Gastrocnemius medialis (tissue), 4 donors: ENCODE measurements at places on chromosomes 1 and 21. TPM values are rescaled to one million over a fixed set of nuclear protein-coding genes. Genes with fewer than 3 reads are reported as not detected.
A peak's percentile ranks its signal among the peaks of the same experiment; 100 is the strongest.

GRCh38 chr21:29403922-29404538 is 105.3 kb downstream of the BACH1 start:
- no peaks in the 10 kb centered on the region for H3K4me1 ChIP-seq
- DNase-seq: peak; percentile 21
- H3K4me3 ChIP-seq: no peak overlapping the region

The SERPINC1 gene
- total RNA-seq: 1.7 TPM

DNA sequence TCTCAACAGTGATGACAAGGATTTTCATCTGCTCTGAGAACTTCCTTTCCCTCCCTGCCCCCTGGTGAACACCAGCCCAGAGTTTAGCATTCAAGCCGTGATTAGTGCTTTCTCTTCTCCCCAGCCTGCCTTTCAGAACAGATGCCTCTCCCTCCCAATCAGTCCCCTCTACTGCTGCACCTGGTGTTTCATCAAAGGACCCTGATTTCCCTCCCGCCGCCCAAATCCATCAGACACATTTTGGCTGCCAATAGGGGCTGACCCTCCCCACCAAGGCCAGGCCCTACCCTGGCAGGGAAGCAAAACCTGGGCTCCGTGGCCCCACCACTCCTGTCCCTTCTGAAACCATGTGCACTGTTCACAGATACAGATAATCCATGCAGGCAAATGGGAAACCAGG is 34.0 kb upstream of the KLHDC7A start:
- DNase-seq: no peak
- H3K27me3 ChIP-seq: peaks cover 16% of the 10 kb centered on the region
- H3K4me3 ChIP-seq: no peak overlapping the region
- no peak overlapping the region for H3K27ac ChIP-seq
- H3K36me3 ChIP-seq: no peaks in the 10 kb centered on the region

The FCRL1 gene
- total RNA-seq: not detected

DNA sequence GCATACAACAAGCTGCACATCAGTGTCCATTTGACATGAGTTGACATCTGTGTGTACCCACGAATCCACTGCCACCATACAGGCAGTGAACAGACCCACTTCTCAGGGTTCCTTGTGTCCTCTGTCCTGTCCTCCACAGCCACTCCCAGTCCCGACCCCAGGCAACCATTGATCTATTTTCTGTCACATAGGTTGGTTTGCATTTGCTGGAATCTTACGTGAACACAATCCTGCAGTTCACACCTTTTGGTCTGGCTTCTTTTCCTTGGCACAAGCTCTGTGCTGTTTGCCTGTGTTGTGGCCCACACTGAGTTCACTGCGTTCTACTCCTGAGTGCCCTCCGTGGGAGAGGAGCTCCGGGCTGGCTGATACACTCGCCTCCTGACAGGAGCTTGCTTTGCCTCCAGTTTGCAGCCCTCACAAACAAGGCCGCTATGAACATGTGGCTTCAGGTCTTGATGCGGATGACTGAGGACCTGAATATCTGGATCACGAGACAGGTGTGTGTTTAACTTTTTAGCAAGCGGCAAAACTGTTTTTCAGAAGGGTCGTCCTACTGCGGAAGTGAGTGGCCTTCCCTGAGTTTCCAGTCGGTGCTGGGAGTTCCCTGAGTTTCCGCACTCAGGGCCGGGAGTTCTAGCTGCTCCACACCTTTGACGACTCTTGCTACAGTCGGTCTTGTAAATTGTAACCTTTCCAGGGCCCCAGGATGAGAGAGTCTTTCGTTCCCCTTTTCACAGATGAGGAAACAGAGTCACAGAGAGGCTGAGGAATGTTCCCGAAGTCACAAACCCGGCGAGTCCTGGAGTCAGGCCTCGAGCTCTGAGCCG is 13.0 kb upstream of the COL18A1 start:
- no peaks in the 10 kb centered on the region for H3K36me3 ChIP-seq
- H3K4me1 ChIP-seq: peaks cover 8% of the 10 kb centered on the region
- no peak overlapping the region for H3K4me3 ChIP-seq
- peaks cover 2% of the 10 kb centered on the region for H3K27me3 ChIP-seq
- no peak overlapping the region for H3K27ac ChIP-seq
- DNase-seq: peak; percentile 4

DNA sequence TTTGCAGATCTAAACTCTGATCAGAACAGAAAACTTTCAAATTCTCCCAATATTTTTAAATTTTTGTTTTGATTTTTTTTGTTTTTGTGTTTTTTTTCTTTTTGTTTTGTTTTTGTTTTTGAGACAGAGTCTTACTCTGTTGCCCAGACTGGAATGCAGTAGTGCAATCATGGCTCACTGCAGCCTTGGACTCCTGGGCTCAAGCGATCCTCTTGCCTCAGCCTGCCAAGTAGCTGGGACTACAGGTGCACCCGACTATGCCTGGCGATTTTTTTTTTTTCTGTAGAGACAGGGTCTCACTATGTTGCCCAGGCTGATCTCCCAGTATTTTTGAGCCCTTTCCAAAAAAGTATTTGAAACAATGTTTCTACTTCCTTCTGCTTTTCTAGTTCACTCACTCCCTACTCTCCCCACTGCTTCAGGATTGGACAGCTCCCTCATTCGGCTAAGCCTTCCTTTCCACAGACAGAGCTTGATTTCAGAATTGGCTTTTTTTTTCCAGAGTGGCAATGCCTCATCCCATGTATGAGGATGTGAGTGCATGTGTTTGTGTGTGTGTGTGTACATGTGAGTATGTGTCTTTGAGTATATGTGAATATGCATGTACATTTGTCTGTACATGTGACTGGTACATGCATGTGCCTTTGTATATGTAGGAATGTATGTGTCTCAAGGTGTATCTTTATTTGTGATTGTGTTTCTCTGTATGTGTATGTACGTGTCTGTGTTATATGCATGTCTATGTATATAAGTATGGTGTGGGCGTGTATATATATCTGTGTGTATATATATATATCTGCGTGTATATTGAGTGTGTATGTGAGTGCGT is 11.9 kb downstream of the LHX4 start:
- H3K27ac ChIP-seq: no peak overlapping the region
- no peak for DNase-seq
- peaks cover 43% of the 10 kb centered on the region for H3K27me3 ChIP-seq
- no peak overlapping the region for H3K4me3 ChIP-seq
- no peaks in the 10 kb centered on the region for H3K36me3 ChIP-seq
- no peaks in the 10 kb centered on the region for H3K4me1 ChIP-seq

The ALX3 gene
- not detected for total RNA-seq

The CFHR4 gene
- 0.20 TPM for total RNA-seq

The PRAMEF26 gene
- not detected for total RNA-seq

DNA sequence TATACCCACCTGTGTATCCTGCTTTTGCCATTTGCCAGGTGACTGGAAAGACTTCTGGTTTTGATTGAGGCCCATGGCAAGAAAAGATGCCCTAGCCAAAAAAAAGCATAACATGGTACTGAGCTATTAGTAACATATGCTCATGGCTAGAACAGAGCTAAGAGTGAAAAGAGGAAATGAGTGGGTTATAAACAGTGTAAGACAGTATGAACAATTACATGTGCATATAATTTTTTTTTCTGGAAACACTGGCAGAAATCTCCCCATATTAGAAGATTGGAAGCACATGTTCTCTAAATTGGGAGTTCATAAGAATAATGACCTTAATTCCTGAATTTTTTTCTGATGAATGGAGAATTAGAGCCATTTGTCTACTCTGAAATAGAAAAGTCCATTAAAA is 41.2 kb upstream of the PDC start:
- DNase-seq: no peak
- no peaks in the 10 kb centered on the region for H3K36me3 ChIP-seq
- H3K4me1 ChIP-seq: no peaks in the 10 kb centered on the region
- no peak overlapping the region for H3K27ac ChIP-seq

GRCh38 chr1:226723657-226724532 is 15.2 kb downstream of the ITPKB start:
- peak overlapping the region; percentile 36 for H3K27ac ChIP-seq
- DNase-seq: no peak
- H3K4me1 ChIP-seq: peaks cover 36% of the 10 kb centered on the region
- H3K36me3 ChIP-seq: no peaks in the 10 kb centered on the region

The WNT4 gene
- 1.1 TPM for total RNA-seq

The KRTAP20-2 gene
- total RNA-seq: not detected

The LCE6A gene
- not detected for total RNA-seq

GRCh38 chr1:180947499-180947885 is 34.8 kb downstream of the KIAA1614 start:
- H3K4me3 ChIP-seq: no peak overlapping the region
- H3K27ac ChIP-seq: no peak overlapping the region
- no peak for DNase-seq
- peaks cover 10% of the 10 kb centered on the region for H3K4me1 ChIP-seq

The BARHL2 gene
- not detected for total RNA-seq

DNA sequence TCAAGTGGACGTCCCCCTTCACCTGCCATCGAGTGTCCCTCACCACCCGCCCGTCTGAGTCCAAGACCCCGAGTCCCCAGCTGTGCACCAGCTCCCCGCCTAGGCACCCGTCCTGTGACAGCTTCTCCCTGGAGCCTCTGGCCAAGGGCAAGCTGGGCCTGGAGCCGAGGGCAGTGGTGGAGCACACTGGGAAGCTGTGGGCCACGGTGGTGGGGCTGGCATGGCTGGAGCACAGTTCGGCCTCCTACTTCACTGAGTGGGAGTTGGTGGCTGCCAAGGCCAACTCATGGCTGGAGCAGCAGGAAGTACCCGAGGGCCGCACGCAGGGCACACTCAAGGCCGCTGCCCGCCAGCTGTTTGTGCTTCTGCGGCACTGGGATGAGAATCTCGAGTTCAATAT is 63.2 kb downstream of the VWA5B1 start:
- no peaks in the 10 kb centered on the region for H3K36me3 ChIP-seq
- DNase-seq: no peak
- H3K4me3 ChIP-seq: no peak overlapping the region
- H3K27ac ChIP-seq: no peak overlapping the region
- H3K4me1 ChIP-seq: peaks cover 16% of the 10 kb centered on the region
- H3K27me3 ChIP-seq: no peaks in the 10 kb centered on the region

DNA sequence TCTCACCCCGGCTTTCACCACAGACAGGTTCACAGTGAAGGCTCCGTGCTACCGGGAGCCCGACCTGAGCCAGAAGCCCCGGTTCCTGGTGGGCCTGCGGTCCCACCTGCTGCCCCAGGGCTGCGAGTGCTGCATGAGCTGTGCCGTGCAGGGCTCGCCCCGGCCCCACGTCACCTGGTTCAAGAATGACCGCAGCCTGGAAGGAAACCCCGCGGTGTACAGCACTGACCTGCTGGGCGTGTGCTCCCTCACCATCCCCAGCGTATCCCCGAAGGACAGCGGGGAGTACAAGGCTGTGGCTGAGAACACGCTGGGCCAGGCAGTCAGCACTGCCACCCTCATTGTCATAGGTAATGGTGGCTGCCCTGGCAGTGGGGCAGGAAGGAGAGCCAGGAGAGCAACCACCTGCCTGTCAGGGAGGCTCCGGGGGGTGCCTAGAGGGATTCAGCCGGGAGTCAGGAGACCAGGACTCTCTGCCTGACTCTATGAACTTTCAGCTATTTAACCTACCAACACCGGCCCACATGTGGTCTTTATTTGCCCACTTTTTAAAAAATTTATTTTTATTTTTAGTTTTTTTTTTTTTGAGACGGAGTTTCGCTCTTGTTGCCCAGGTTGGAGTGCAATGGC is 36.4 kb downstream of the IGFN1 start:
- H3K27ac ChIP-seq: no peak overlapping the region
- H3K27me3 ChIP-seq: no peaks in the 10 kb centered on the region
- no peak overlapping the region for H3K4me3 ChIP-seq
- H3K36me3 ChIP-seq: no peaks in the 10 kb centered on the region
- H3K4me1 ChIP-seq: no peaks in the 10 kb centered on the region

DNA sequence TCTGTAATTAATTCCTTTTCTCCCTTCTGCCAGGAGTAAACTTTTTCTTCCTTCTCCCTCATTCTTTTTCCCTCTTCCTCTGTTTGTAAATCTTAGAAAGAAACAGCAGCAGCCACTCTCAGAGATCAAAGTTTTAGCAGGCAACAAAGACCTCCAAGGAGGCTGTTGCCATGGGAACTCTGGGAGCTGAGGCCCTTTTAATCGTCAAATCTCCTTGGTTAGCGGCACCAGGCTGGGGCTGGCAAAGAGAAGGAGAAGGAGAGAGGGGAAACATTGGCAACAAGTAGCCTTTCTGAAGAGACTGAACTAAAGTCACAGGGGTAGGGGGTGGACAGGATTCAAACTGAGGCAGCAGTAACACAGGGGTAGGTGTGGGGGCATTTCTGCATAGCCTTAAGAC is 25.2 kb downstream of the ILDR2 start:
- DNase-seq: no peak
- no peaks in the 10 kb centered on the region for H3K36me3 ChIP-seq
- no peak overlapping the region for H3K27ac ChIP-seq

DNA sequence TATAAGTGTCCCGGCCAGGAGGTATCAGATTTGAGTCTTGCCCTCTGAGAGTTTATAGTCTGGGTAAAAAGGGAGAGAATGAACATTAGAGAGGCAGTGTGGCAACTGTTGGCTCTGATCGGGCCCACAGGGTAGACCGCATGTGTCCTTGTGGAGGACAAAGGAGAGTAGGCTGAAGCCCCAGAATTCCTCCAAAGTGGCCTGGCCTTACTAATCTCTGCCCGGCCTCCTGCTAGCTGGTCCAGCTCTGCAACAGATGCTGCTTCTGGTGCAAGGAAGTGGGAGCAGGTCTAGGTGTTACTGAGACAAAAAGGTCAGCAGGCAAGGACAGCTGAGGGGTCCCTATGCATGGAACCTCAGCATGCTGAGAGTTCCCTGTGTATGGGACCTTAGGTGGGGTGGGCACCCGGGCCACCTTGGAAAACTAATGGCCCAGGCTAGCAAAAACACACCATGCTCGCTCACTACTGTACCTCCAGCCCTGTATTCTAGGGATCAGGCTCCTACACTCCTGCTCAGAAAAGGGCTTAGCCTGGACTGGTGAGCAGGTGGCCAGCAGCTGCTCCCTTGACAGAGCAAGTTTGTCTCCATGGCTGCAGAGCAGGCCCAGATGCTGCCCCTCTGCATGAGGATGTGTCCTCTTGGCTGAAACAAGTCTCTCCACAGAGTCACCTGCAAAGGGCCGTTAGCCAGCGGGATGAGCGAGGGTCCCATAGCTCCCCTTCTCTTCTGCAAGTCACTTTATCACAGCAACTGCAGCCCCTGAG is 30.3 kb upstream of the RGS16 start:
- no peak for DNase-seq
- H3K36me3 ChIP-seq: no peaks in the 10 kb centered on the region
- H3K4me1 ChIP-seq: no peaks in the 10 kb centered on the region
- no peaks in the 10 kb centered on the region for H3K27me3 ChIP-seq

- H3K4me1 ChIP-seq: peaks cover 33% of the 10 kb centered on the region
- no peak overlapping the region for H3K4me3 ChIP-seq
- H3K36me3 ChIP-seq: no peaks in the 10 kb centered on the region
- no peak for DNase-seq
- peaks cover 21% of the 10 kb centered on the region for H3K27me3 ChIP-seq
Measured at GRCh38 chr1:27633298-27633610, 1.7 kb downstream of the FGR start.

The AK4 gene
- 2.6 TPM for total RNA-seq

DNA sequence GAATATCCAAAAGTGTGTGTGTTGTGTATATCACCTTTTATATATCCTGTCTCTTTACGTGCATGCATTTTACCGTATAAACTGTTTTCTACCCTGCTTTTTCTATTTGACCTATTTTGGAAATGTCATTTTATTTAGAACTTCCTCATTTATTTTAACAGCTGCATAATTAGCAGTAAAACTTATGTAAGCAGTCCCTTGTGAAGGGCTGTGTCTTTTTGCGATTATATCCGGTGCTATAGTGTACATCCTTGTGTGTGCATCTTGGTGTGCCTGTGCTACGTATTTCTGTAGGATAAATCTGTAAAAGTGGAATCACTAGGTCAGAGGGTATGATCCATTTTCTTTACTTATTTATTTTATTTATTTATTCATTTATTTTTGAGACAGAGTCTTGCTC is 7.2 kb downstream of the LGALS8 start:
- H3K27ac ChIP-seq: no peak overlapping the region
- no peaks in the 10 kb centered on the region for H3K27me3 ChIP-seq
- no peak for DNase-seq
- H3K4me3 ChIP-seq: no peak overlapping the region
- H3K36me3 ChIP-seq: peaks cover 17% of the 10 kb centered on the region
